ENCODE measurements at places on chromosomes 12 and 14.

DNA sequence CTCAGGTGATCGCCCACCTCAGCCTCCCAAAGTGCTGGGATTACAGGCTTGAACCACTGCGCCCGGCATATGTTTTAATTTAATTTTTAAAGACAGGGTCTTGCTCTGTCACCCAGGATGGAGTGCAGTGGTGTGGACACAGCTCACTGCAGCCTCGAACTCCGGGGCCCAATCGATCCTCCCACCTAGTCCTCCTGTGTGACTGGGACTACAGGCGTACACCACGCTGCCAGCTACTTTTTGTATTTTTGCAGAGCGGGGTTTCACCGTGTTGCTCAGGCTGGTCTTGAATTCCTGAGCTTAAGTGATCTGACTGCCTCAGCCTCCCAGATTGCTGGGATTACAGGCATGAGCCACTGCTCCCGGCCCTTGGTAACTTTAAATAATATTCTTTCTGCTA lies 30.8 kb upstream of the PPP1R13B start:
- no peak for DNase-seq

- no peak for DNase-seq
These were observed 194.1 kb downstream of the MON2 start for GRCh38 chr12:62660756-62661155.

GRCh38 chr12:112602150-112602549 lies 183.4 kb downstream of the PTPN11 start:
- no peak for DNase-seq

GRCh38 chr14:60222820-60223219 lies 26.2 kb upstream of the PPM1A start:
- DNase-seq = no peak

GRCh38 chr14:87084908-87085307 lies 908.1 kb downstream of the GALC start:
- no peak for DNase-seq

DNA sequence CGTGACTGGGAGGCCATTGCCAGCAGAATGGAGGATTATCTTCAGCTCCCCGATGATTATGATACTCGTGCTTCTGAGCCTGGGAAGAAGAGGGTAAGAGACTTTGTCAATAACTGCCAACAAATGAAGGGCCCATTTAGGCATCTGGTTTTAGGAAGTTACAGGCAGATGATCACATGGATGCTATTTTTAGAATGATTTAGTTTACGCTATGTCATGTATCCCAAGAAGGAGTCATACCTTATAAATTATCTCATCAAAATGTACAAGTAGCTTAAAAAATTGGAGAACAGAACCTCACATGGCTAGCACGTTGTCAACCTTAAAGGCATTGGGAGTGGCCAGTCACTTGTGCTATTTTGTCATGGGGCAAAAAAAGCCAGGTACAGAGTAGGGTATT lies 46.7 kb downstream of the PROX2 start:
- DNase-seq = no peak

- no peak for DNase-seq
These were observed 74.6 kb downstream of the CHGA start for GRCh38 chr14:92997343-92998061.

- DNase-seq = no peak
These were observed 436 bp downstream of the ASB2 start for GRCh38 chr14:93975791-93976476.

DNA sequence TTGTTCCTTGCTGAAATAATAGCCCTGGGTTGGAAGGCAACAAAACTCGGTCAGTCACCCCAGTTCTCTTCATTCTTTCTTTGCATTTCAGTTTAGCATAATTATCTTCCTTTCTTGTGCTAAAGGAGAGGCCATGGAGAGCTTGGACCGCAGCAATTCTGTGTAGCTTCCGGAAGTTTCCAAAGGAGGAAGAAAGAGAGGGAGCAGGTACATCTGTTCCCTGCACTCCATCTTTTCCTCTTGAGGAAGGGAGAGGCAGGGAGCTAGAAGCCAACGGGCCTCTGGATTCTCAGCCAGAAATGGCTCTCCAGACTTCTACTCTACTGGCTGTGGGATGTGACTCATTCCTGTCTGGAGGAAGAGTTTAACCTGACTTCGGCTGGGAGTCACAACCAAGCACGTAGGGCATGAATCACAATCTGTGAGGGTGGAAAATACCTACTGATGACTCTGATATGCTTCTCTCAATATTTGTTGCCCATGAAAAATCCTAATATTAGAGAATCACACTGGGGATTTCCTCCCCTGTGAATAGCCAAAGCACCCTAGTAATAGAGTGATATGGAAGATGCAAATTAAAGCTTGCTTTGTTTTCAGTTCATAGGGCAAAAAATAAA lies 17.0 kb downstream of the ANO6 start:
- DNase-seq = no peak

Measured in progenitor cell of endocrine pancreas (in vitro differentiated cells).